Endodermal cell (in vitro differentiated cells): ENCODE measurements at places on chromosomes 4 and X. TPM values are rescaled to one million over a fixed set of nuclear protein-coding genes. Genes with fewer than 3 reads are reported as not detected.
A peak's percentile ranks its signal among the peaks of the same experiment; 100 is the strongest.

GRCh38 chr4:7003176-7003878, 39.8 kb upstream of the TADA2B start:
- H3K27me3 ChIP-seq = no peaks in the 10 kb centered on the region
- no peak overlapping the region for H3K4me3 ChIP-seq
- peaks cover 18% of the 10 kb centered on the region for H3K4me1 ChIP-seq
- peaks cover 65% of the 10 kb centered on the region for H3K36me3 ChIP-seq

Gene PRMT9
- total RNA-seq = 14.5 and 15.3 TPM in 2 replicates

Gene FAM114A1
- total RNA-seq = 19.3 and 20.1 TPM in 2 replicates

DNA sequence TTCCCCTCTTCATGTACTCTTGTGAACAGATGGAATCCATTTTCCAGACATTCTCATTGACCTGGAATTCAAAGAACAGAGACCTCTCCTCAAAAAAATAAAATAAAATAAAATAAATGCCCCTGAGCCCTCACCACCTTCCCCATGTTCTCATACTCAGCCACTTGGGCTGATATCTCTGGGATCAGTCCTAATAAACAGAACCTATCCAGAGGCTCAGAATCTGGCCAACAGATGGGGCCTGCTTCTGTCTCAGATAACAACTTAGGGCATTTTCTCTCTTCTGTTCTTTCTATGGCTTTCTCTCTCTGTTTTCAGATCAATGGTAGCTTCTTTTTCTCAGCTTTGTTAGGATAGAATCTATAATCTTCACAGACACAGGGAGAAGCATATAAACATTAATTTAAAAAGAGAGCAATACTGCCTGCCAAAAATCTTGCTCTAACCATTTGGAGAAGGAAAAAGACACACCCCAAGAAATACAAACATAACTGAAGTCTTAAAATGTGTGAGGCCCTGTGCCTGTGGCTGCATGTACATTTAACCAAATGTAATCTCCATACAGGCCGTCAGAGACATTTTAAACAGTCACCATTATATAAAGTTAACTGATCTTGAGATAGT, 907.1 kb downstream of the FAT4 start:
- H3K4me3 ChIP-seq = no peak overlapping the region
- no peaks in the 10 kb centered on the region for H3K27me3 ChIP-seq
- H3K27ac ChIP-seq = no peak overlapping the region
- DNase-seq = no peak

- H3K27me3 ChIP-seq = no peaks in the 10 kb centered on the region
- no peak for DNase-seq
- H3K4me1 ChIP-seq = no peaks in the 10 kb centered on the region
- H3K4me3 ChIP-seq = no peak overlapping the region
- H3K36me3 ChIP-seq = no peaks in the 10 kb centered on the region
These were observed 594.6 kb downstream of the IL15 start for GRCh38 chr4:142230991-142231390.

Gene NWD2
- not detected in 2 replicates for total RNA-seq

GRCh38 chr4:186134257-186134656, 29.8 kb downstream of the FAM149A start:
- H3K27ac ChIP-seq = no peak overlapping the region
- no peaks in the 10 kb centered on the region for H3K4me1 ChIP-seq
- H3K4me3 ChIP-seq = no peak overlapping the region
- H3K27me3 ChIP-seq = no peaks in the 10 kb centered on the region
- DNase-seq = no peak
- H3K36me3 ChIP-seq = no peaks in the 10 kb centered on the region

Gene KCTD8
- total RNA-seq = 0.88 and 0.97 TPM in 2 replicates

- no peak overlapping the region for H3K27ac ChIP-seq
- no peak overlapping the region for H3K4me3 ChIP-seq
- DNase-seq = no peak
- no peaks in the 10 kb centered on the region for H3K36me3 ChIP-seq
These were observed 135.2 kb downstream of the STK32B start for GRCh38 chr4:5186271-5187064.

GRCh38 chr4:31682796-31683195, 962.6 kb downstream of the PCDH7 start:
- no peaks in the 10 kb centered on the region for H3K4me1 ChIP-seq
- no peak for DNase-seq
- no peaks in the 10 kb centered on the region for H3K36me3 ChIP-seq
- H3K4me3 ChIP-seq = no peak overlapping the region
- H3K27ac ChIP-seq = no peak overlapping the region
- no peaks in the 10 kb centered on the region for H3K27me3 ChIP-seq

DNA sequence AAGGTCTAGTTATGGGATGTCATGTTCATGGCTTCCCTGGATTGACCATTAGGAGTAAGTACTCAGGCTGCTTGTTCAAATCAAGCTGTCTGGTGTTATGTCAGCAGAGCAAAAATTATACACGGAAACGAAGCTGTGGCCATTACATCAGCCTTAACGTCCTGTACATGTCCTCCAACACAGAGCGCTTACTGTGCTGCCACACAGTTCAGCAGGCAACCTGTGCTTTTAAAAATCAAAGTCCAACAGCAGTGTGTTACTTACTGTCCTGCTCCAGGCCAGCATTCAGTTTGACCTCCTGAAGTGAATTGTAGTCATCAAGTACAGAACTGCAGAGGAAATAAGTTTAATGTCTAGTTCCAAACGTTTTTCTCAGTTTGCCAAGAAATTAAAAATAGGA, 46.0 kb downstream of the KLHL34 start:
- no peak overlapping the region for H3K27ac ChIP-seq
- H3K36me3 ChIP-seq = no peaks in the 10 kb centered on the region
- H3K4me1 ChIP-seq = no peaks in the 10 kb centered on the region

- peak; percentile 87 for DNase-seq
- no peaks in the 10 kb centered on the region for H3K36me3 ChIP-seq
- no peak overlapping the region for H3K27ac ChIP-seq
- no peaks in the 10 kb centered on the region for H3K4me1 ChIP-seq
- no peaks in the 10 kb centered on the region for H3K27me3 ChIP-seq
These were observed 4.9 kb upstream of the TLR8 start for GRCh38 chrX:12901486-12901885.

Gene PARM1
- 0.13 to 0.23 TPM (median 0.23 TPM) in 3 replicates for total RNA-seq

DNA sequence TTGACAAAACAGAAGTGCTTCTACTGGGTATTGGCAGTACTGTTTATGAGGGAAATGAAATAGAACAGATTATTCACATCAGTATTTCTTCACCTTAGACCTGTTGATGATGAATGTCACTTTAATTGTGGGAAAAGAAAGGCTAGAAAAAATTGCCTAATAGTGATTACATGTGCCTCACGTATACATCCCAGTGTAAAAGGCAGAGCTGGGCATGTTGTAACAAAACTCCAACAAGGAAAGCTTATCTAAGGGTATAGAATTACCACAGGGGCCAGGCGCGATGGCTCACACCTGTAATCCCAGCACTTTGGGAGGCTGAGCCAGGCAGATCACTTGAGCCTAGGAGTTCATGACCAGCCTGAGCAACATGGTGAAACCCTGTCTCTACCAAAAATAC, 4.2 kb downstream of the PGM2 start:
- peaks cover 3% of the 10 kb centered on the region for H3K4me1 ChIP-seq
- no peak for DNase-seq
- H3K27ac ChIP-seq = no peak overlapping the region
- H3K4me3 ChIP-seq = no peak overlapping the region
- peaks cover 43% of the 10 kb centered on the region for H3K36me3 ChIP-seq

Gene KLHL34
- total RNA-seq = not detected in 3 replicates
